ENCODE measurements at places on chromosomes 1 and 21.

DNA sequence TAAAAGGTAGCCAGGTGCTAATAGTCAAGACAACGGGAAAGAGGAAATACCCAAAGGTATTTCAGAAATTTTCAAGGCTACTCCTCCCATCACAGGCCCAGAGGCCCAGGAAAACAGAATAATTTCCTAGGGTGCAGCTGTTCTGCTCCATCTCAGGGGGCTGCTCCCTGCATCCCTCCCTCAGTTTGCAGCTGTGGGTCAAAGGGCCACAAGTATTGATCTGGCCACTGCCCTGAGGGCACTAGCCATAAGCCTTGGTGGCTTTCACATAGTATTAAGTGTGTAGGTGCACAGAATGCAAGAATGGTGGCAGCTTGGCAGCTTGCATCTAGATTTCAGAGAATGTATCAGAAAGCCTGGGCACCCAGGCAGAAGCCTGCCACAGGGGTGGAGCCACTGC is 179.5 kb downstream of the TTLL7 start:
- no peak for DNase-seq

DNA sequence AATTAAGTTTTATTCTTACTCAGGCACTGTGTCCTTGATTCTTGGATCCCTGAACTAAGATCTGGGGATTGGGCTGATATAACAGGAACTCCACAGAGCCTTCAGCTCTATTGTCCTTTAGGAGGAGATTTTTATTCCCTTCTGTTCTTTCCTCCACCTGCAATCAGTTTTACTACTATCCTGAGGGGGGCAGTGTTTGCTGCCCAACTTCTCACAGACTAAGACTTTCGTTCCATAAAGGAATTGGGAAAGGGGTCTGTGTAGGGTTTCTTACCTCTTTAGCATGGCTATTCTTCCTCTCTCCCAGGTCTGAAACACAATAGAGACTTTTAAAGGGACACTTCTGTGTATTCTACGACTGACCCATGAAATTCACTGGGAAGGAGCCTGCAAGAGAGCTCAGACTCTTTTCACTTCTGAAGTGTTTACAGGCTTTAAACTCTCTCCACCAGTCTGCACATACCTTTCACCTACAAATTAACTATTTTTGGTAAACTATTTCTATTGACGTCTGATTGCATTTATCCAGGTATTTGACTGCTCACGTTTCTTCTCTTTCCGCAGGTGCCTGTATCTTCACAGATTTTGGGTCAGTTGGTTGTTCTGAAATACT is 103.3 kb upstream of the DEPDC1 start:
- peak; percentile 22 for DNase-seq

- DNase-seq: no peak
Measured at GRCh38 chr1:21716169-21716568, 47.0 kb upstream of the RAP1GAP start.

GRCh38 chr1:228835911-228836310 is 100.6 kb downstream of the RHOU start:
- no peak for DNase-seq

DNA sequence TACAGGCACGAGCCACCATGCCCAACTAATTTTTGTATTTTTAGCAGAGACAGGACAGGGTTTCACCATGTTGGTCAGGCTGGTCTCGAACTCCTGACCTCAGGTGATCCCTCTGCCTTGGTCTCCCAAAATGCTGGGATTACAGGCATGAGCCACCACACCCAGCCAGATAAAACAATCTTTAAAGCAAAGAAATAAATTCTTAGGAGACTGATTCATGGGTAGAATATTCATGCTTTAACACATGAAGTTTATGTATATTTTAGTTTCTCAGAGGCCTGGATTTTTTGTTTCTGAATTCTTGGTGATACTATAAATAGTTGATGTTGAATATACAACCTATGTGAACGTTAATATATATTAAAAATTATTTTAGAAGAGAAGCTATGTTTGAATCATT is 127.4 kb upstream of the KIAA1614 start:
- DNase-seq: no peak

GRCh38 chr1:109273570-109274288 is 9.2 kb downstream of the PSRC1 start:
- DNase-seq: no peak

DNA sequence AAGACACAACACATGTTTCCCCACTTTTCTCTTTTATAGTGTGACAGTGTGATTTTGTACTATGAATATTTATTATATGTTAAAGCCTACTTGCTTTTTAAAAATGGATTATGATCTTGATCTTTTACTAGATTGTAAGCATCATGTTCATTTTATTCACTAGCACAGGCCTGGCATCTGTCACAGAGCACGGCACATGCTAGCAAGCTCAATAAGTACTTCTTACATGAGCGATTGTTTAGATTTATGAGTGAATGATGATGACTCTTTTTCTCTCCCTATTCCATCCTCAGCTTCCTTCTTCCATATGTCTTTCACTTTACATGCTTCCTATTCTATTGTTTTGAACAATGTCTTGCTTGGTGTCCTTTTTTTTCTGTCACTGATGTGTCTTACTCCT is 1454.1 kb downstream of the MRPL39 start:
- DNase-seq: no peak

DNA sequence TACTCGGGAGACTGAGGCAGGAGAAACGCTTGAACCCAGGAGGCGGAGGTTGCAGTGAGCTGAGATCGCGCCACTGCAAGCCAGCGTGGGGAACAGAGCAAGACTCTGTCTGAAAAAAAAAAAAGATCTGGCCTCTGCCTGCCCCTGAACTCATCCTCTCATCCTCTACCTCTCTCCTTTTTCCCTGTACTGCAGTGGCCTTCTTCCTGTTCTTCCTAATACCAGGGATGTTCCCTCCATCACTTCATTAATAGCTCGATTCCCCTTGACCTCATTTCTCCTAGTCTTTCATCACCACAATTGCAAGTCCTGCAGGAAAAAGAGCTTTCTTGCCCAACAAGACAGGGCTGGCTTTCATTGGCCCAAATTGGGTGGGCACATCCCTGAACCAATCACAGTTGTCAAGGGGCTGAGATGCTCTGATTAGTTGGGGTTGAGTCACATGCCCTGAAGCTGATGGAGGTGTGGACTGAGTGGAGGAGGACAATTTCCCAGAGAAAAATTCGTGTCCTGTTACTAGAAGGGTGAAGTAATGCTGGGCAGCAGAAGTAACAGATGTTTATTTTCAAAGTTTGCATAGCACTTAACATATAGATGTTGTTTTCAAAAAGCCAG is 86.8 kb upstream of the PUM1 start:
- no peak for DNase-seq

GRCh38 chr1:82299056-82299455 is 498.3 kb downstream of the ADGRL2 start:
- DNase-seq: no peak

DNA sequence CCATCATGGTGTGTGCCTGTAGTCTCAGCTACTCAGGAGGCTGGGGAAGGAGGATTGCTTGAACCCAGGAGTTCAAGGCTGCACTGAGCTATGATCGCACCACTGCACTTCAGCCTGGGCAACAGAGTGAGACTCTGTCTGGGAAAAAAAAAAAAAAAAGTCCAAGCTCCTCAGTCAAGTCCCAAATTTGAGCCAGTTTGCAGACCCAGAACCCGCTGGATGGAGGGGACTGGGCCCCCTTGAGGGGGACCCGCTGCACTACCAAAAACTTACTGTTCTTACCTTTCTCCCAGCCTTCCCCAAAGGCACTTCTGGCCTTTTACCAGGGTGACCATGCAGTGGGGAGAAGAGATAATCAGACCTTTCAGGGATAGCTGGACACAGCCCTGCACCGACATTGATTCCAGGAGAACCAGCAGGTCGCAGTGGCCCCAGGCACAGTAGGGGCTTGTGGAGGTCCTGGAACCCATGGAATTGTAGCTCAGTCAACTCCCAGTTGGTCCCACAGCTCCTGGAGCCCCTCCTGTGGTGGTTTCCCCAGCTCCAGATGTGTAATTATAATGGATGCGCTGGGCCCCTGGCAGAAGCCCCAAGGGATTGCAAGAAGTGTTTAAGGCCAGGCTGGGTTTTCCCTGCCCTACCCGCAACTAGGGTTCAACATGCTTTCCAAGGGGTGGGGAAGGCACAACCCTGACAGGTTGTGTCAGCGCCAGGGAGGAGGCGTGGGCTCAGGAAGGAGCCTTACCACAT is 4.1 kb upstream of the WNT9A start:
- no peak for DNase-seq

GRCh38 chr1:153583976-153584375 is 18.3 kb upstream of the S100A2 start:
- DNase-seq: no peak
